Spleen (tissue), 13 donors: ENCODE measurements at places on chromosomes 6 and 20.

- DNase-seq = no peak
Measured at GRCh38 chr20:17835934-17836300, 132.7 kb downstream of the SNX5 start.

DNA sequence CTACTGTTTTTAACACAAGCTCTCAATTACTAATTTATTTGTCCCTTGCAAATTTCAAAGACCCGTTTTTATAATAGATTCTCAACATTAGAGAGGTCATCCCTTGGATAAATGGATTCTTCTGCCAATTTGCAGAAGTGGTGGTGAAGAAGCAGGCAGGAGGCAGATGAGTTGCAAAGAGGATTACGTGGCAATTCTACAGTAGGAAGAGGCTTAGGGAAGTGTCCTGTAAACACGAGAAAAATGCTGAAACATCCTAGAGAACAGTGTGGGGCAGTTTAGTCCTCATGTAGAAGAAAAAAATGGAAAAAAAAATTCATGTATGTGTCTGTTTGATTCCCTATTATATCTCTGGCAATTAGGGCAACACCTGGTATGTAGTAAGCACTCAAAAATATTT is 87.6 kb downstream of the BMP2 start:
- no peak for DNase-seq

- peak; percentile 48 for DNase-seq
Measured at GRCh38 chr6:35067234-35067633, 73.9 kb downstream of the TCP11 start.

GRCh38 chr20:49627329-49627761 is 59.4 kb upstream of the PTGIS start:
- DNase-seq = no peak

DNA sequence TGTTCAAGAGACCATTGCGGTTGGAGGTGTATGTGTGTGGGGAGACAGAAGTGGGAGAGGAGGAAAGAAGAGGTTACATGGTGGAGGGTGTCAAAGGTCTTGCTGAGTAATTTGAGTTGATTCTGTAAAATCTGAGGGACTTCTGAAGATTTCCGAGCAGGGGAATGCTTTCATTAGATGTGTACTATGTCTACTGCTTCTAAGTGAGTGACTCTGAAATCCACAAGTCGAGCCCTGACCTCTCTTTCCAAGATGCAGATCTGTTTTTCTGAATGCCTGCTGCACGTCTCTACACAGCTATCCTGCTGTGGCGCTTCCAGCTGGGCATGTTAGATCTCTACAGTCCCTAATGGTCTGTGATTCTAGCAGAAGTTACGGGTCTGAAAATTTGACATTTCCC is 209.8 kb downstream of the ATXN1 start:
- DNase-seq = no peak

DNA sequence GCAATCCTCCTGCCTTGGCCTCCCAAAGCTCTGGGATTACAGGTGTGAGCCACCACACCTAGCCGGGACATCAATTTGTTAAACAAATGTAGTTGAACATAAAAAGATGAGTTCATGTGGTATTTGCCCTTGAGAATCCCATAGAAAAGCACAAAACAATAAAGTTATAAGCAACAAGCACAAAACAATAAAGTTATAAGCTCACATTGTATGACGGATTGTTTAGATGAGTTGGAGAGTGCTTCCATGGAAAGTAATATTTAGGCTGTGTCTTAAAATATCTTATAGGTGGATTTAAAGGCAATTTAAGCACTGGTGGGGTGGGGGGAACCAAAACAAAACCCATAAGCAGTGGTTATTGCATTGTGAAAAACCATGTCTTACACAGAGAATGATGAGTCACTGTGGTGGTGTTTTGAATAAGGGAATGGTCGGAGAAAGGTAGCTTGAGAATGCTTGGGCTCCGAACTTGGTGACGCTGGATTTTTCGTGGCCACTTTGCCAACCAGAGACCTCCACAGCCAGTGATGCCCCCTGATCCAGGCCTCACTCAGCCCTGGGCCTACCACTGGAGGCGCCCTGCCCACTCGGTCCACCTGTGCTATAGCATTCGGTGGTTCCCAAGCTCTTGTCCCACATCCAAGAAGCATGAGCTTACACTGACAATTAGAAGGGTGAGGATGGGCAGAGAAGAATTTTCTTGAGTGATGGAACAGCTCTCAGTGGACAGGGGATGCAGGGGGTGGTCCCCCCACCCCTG is 256.0 kb downstream of the CDKAL1 start:
- no peak for DNase-seq

DNA sequence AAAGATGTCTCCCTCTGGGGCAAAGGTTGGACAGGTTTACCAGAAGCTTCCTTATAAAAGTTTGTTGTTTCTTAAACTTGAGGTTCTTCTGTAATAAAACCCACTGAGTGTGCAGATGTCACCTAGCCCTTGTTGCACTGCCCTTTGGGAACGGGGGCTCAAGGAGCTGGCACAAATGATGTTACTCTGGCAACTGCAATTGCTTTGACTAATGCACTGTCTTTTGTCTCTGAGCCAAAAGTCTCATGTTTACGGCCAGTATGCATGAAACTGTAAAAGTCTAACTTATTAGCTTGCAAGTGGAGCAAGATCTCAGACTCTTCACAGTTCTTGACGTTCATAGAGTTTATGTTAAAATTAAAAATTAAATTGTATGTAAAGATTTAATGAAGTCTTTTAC is 655.7 kb downstream of the EPHA7 start:
- DNase-seq = no peak

DNA sequence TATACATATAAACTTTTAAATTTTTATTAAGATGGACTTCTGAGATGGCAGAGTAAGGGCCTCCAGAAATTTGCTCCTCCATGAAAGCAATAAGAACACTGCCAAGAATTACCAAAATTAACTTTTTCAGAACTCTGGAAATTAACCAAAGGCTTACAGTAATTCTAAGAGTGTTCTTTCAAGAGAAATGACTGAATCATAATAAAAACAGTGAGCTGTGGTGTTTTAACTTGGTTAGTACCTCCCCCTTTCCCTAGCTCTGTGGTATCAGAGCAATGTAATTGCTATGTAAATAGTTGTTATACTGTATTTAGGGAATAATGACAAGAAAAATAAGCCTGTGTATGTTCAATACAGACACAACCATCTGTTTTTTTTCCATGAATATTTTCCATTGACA is 19.0 kb downstream of the HECA start:
- no peak for DNase-seq

DNA sequence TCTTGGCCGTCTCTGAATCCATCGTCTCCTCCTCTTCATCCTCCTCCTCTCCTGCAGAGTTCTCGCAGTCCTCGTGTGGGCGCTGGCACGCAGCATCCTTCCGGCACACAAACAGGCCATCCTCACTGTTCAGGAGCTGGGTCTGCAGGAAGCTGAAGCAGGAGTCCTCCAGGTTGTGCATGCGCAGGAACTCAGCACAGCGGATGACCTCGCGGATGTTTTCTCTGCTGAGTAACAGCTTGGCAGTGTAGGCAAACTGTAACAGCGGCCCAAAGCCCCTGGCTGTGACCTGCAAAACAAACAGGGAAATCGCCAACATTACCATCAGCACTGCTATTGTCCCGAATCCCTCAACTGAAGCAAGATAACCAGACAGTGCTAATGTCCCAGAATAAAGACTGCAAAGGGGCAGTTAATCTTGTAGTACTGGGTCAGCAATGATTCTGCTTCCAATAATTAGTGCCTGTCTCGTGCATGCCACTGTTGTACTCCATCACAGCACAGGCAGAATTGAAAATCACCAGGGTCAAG is 57.4 kb downstream of the GJA10 start:
- DNase-seq = no peak

GRCh38 chr6:29590218-29590808 is 5.4 kb downstream of the OR2H2 start:
- DNase-seq = no peak

DNA sequence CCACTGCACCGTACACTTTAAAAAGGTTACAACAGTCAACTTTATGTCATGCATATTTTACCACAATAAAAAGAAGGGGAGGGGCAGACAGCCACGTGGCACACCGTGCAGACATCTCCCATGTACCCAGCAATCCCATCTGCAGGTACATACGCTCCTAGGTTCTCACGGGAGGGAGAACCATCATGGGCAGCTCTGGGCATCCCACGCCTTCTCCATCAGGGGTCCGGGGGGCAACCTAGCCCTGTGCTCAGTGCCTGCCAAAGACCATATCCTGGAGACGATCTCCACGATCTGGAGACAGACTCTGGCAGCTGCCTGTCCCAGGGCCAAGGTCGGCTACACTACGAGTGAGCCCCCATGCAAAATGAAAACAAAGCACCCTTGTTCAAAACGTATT is 2.5 kb upstream of the BNIP5 start:
- DNase-seq = no peak

DNA sequence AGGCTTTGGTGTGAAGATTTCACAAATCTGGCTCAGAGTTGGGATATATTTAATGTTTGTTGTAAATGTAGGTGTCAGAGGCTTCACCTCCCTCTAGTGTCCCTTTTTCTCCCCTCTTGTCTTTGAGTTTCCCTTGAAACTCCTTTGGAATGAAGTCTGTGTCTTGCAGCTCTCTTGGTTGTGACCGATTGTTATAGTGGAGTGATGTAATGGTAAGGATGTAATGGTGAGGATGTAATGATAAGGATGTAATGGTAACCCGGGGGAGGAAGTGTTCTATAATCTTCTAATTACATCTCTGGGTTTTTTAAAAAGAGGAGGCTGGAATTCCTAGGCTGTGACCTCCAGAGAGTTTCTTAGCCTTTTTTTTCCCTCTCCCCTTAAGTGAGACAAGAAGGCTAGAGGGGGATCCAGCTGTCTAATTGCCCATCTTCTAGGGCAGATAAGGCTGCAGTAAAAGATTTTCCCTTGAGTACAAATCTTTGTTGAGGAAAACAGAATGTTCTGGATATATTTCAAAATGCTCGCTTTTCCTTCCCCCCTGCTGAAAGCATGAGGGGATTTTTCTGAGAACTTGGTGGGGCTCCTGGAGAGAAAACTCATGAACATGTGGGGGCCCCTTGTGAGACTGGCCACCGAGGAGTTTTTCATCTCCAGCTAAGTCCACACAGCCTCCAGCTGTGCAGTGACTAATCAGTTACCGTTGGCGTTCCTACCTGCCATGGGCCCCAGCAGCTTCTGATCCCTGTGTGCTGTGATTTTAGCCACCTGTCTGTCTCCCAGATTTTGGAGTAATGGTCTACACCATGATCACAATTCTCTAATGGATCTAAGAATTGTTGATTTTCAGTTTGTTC is 156.7 kb upstream of the PMEPA1 start:
- DNase-seq = no peak

- DNase-seq = no peak
Measured at GRCh38 chr6:127459231-127459641, at the start of gene KIAA0408. KIAA0408 (minus strand) TSS chr6:127459389; CDS start chr6:127453981, 5,408 bp downstream.

GRCh38 chr20:57609842-57610167 is 10.4 kb downstream of the ZBP1 start:
- peak; percentile 36 for DNase-seq

DNA sequence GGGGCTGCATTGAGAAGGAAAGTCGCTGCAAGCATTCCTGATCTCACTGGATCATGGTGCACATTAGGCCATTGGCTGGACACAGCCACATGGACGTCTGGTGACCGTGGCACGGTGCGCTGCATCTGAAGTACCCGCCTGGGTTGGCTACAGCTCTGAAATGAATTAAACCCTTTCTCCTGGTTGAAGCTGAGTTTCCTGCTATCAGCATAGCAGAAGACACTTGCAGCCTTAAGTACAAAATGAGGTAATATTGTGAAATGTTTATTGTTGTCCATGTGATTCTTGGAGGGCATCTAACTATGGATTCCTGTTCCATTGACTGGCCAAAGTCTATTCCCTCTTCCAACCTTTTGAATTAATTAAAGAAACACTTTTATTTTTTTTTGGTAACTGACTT is 89.8 kb upstream of the ADTRP start:
- no peak for DNase-seq

- DNase-seq = peak; percentile 81
Measured at GRCh38 chr6:18265787-18266522, 1.6 kb upstream of the DEK start.

DNA sequence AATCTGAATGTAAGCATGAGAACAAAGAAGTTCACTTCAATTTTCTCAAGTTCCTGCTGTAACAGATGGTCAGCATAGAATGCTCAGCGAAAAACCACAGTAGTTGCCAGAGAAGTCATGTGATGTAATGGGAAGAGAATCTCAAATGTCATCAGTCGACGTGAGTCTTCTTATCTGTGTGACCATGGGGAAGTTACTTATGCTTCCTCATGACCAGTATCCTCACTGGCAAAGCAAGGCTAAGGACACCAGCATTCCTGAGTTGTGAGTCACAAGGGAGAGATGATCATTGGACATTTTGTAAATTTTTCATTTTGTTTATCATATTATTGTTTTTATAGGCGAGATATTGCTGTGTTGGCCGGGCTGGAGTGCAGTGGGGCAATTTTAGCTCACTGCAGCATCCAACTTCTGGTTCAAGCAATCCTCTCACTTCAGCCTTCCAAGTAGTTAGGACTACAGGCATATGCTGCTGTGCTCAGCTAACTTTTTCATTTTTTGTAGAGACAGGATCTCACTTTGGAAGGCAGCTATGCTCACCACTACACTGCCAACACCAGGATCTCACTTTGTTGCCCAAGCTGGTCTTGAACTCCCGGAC is 21.9 kb downstream of the SGK1 start:
- DNase-seq = no peak

- DNase-seq = peak; percentile 77
Measured at GRCh38 chr6:157258878-157259277, 64.4 kb downstream of the TMEM242 start.
